Stimulated activated CD4-positive, alpha-beta T cell treated with anti-CD3 and anti-CD28 coated beads, Interleukin-15, amount 100 ng/mL, for 24 hours (primary cell): ENCODE measurements at places on chromosomes 11 and 22.

DNA sequence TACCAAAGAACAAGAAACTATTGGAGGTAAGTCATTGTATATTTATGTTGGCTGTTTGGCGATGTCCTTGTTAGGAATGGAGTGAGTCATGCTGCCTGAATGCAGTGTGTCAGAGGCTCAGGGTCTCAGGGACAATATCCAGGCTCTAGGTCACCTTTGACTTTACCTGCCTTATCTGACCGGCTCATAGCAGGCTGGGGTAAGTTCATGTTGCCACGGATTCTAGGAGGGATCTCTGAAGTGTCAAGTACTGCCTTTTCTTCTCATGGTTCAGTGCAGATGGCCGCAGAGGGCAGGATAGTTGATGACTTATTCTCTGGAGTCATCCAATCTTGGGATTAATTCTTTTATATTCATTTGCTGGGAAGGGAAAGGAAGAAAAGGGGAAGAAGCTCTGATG lies 53.2 kb downstream of the SPON1 start:
- DNase-seq = no peak

GRCh38 chr11:113664981-113665710 lies 41.0 kb downstream of the TMPRSS5 start:
- no peak for DNase-seq

- DNase-seq = no peak
Observed at GRCh38 chr11:129271030-129271429, 78.9 kb upstream of the ARHGAP32 start.

DNA sequence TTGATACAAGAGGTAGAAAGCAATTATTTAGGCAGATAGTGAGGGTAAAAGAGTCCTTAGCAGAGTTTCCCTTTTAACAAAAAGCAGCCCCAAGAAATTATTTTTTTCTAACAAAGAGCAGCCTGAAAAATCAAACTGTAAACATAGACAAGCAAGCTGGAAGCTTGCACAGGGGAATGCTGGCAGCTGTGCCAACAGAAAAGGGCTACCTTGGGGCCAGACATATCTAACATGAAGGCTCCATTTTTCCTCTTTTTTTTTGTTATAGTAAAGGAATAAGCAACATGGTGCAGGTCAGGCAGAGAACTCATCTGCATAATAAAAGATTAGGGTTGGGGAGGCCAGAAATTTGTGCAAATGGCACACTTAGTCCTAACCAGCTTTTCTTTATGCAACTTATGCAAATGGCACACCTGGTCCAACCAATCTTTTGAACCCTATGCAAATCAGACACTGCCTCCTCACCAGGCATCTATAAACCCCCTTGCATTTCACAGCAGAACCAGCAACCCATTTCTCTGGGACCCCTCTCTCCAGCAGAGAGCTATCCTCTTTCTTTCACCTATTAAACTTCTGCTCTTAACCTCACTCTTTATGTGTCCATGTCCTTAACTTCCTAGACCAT lies 41.8 kb downstream of the PDGFD start:
- no peak for DNase-seq

DNA sequence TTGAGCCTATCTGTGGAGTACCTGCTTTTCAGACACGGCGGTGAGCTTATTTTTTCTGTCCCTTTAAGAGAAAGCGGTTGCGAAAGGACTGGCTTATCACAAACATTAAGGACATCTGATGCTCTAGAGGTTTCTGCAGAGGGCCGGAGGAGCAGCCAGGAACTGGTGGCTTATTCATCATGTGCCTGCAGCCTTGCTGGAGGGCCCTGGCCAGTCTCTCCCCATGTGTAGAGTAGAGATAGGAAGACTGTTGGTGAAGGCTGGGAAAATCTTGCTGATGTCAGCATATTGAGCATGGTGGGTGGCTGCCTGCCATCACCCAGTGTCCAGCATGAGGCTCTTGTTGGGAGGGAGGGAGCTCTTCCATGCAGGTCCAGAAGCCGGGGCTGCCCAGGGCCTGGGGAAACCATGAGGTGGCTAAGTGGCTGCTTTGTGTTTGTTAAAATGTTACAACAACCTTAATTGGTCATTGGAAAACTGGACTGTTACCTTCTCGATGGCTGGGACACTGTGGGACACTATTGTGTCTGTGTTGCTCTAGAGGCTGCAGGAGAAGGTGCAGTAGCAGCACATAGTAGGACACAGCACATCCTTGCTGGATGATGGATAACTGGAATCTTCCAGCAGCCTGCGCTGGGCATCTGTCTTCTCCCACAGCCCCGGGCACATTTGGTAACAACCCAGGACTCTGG lies 54.3 kb downstream of the TSPAN18 start:
- DNase-seq = no peak

GRCh38 chr11:44771841-44772240 lies 45.1 kb downstream of the TSPAN18 start:
- DNase-seq = no peak

- no peak for DNase-seq
Observed at GRCh38 chr22:29607426-29607825, 4.0 kb downstream of the NF2 start.

DNA sequence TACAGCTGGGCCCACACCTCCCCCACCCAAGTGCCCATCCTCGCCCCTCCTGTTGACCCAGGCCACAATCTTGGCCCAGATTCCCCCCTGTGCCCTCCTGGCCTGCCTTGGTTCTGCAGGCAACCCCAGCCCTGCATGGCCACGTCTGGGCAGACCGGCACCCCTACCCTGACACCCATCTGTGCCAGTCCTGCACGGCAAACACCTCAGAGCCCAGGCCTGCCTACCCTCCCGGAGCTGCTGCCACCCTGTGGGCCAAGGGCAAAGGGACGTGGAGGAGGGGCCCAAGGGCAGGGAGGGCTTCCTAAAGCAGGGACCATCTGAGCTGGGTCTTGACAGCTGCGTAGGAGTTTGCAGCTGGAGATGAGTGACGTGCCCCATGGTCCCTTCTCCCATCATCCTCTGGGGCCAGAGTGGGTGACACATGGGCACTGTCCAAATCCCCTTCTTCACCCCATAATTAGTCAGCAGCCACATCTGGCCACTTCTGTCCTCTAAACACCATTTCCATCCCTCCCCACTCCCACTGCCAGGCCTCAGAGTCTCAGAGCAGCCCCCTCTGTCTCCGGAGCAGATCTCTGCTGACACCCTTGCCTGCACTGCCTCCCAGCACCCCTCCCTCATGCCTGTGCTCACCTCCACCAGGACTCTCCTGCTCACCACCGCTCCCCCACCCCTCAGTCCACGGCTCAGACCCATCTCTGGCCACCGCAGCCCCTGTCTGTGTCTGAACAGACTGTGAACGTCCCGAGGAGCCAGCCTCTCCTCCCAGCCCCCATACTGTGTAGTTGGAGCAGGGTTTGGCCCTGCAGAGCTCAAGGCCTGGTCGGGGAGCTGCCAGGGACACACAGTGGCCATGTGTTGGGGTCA lies 35.6 kb upstream of the PPARA start:
- DNase-seq = no peak

DNA sequence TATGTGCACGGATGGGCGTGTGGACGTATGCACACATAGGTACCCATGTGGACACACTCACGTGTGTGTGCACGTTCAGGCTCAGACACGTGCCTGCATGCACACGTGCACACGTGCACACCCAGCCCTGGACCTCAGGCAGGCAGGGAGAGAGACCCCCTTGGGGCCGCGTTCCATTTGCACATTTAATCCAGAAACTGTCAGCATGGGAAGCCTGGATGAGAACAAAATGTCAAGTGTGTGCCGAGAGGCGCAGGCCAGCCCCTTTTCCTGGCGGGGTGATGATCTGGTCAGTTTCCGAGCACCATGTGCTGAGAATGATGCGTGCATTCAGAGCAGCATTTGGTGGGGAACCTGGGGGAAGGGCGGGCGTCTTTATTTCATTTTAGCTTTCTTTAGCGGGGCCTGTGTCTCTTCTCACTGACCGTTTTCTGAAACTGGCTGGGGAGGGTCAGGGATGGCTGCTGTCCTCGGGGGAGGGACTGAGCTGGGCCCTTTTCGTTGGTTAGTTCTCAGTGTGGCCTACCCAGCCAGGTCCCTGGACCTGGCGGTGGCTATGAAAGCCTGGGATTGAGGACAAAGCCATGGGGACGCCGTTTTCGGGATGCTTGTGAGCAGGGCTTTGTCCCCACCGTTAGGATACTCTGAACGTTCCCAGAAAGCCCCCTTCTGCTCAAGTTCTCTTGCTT lies 96.3 kb downstream of the KCNQ1 start:
- DNase-seq = no peak

- DNase-seq = no peak
Observed at GRCh38 chr11:69648679-69649575, 8.0 kb downstream of the CCND1 start.

GRCh38 chr11:36210529-36210928 lies 78.7 kb downstream of the COMMD9 start:
- no peak for DNase-seq

DNA sequence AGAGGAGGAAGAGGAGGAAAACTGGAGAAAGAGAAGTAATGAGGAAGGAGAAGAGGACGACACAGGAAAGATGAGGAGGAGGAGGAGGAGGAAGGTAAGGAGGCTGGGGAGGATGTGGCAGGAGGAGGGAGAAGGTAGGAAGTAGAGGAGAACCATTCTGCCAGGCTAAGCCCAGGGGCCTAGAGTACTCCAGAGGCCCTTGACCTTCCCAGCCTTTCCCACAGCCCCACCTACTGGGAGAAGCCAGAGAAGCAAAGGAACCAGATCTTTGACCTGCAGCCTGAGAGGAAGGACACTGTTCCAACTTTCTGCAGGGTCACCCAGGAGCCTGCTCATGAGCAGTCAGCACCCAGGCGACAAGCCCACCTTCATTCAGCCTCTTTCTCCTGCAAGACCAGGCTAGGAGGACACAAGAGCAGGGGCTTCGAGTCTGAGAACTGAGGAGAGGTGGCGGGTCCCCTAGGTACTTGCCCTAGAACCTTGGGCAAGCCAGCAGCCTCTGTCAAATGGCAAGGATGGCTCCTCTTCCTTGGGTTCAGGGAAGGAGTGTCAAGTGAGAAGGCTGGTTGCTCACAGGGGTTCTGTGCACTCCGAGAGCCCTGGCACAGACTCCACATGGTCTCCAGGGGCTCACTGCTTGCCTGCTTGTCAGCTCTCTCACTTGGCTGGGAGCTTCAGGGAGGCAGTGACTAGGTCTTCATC lies 27.9 kb upstream of the OAF start:
- DNase-seq = no peak

GRCh38 chr11:19602406-19602805 lies 110.2 kb upstream of the NAV2 start:
- DNase-seq = no peak

GRCh38 chr11:18791969-18792628 lies 501 bp upstream of the PTPN5 start:
- no peak for DNase-seq

GRCh38 chr11:131895865-131896264 lies 525.5 kb downstream of the NTM start:
- no peak for DNase-seq

GRCh38 chr11:1988667-1989317 lies 8.8 kb downstream of the H19 start:
- no peak for DNase-seq

GRCh38 chr11:61531044-61531443 lies 22.5 kb downstream of the LRRC10B start:
- no peak for DNase-seq
